ENCODE measurements at places on chromosomes 16 and 17.

GRCh38 chr16:70594569-70594968 lies 51.8 kb upstream of the IL34 start:
- DNase-seq, result no peak

DNA sequence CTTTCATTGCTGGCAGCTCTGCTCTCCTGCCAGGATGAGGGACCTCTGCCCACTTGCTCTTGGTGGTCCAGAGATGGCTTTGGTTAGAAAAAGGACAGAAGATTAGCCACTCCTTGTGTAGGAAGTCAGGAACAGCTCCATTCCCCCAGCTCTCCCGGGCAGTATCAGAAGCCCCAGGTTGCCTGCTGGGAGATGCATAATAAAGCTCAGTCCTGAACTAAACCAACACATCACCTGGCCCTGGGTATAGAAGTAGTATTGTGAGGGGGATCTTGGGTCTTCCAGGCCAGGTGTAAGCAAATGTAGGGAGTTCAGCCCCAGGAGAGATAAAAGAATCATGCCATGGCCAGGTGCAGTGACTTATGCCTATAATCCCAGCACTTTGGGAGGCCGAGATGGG lies 52.4 kb downstream of the NEUROD2 start:
- DNase-seq, result no peak

DNA sequence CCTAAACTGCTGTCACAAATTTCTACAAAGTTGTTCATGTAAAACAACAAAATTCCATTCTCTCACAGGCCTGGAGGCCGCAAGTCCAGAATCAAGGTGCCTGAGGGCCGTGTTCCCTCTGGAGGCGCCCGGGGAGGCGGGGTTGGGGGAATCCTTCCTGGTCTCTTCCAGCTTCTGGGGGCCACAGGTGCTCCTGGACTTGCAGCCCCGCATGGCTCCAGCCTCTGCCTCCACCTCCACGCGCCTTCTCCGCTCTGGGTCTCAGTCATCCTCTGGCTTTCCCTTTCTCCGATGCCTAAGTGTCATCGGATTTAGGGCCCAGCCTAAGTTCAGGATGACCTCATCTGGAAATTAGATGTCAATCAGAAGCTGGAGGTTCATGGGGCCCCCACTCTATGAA lies 28.6 kb upstream of the BAHCC1 start:
- no peak for DNase-seq

- DNase-seq, result no peak
Observed at GRCh38 chr16:27967169-27967568, 96.3 kb downstream of the GSG1L start.

- no peak for DNase-seq
Observed at GRCh38 chr17:36525888-36526287, 8.8 kb downstream of the MYO19 start.

DNA sequence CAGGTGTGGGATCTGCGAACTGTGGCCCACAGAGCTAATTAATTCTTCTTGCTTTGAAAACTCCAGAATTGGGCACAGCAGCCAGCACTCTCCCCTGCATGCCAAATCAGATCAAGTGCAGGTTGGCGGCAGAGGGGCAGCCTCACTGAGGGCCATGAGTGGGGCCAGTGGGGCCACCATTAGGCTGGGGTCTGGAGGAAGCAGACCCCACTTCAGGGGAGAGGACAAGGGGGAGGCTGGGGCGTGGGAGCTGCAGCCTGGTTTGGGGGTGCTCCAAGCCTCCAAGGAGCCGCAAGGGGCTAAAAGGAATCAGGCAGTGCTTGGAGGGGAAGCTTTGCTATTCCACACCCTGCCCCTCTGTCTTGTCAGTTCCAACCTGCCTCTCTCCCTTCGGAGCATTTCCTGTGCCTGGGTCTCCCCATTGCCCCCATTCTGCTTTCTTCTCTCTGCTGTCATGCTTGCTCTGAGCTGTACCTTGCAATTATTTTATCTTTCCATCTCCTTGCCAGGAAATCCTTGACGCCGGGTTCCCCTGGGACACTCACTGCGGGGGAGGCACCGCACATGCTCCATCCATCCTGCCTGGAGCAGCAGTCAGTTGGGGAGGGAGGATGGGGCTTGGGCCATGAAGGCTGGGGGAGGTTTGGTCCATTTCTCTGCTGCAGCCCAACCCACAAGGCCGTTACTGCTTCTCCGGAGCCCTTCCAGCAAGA lies 3.3 kb upstream of the ABCC3 start:
- no peak for DNase-seq

Data from activated naive CD8-positive, alpha-beta T cell treated with anti-CD3 and anti-CD28 coated beads for 36 hours (primary cell).